ENCODE measurements at places on chromosomes 1 and 21.
A peak's percentile ranks its signal among the peaks of the same experiment; 100 is the strongest.

DNA sequence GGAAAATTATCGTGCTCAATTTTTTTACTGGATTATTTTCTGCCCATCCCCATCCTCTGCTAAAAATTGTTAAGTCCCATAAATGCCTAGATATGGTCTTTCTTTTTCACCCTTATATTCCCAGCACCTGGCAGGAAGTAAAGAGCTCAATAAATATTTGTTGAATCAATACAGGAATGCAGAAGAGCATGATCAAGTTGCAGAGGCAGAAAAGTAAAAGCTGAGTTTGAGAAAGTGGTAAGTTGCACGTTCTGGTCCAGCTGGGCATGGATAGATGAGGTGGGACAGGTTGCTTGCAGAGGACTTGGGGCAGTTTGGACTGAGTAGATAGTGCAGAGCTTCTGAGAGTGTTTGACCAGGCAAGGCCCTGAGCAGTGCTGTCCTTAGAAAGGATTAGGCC lies 40.1 kb downstream of the ZNF281 start:
- no peak for DNase-seq

DNA sequence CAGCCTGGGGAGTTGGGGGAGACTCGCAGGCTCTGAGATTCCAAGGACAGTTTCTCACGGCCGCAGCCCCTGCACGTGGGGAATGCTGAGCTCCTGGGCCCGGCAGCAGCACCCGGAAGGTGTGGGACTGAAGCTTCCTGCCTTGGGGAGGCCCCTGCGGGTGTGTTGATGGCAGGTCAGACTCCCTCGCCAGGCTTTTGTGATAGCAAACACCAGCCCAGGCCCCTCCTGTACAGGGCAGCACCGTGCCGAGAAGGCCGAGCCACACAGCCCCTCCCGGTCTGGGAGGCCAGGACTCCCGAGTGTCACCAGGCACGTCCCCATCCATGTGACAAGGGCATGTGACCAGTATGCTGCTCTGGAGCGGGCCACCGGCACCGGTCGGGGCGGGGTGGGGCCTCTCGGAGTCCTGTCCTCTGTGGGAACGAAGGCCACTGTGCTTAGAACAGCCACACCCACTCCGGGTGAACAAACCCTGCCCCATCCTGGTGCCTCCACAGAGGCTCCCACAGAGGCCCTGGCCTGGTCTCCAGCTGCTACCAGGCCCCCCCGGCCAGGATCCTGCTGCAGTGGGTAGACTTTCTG lies 31.1 kb upstream of the ARHGEF16 start:
- no peak for DNase-seq

DNA sequence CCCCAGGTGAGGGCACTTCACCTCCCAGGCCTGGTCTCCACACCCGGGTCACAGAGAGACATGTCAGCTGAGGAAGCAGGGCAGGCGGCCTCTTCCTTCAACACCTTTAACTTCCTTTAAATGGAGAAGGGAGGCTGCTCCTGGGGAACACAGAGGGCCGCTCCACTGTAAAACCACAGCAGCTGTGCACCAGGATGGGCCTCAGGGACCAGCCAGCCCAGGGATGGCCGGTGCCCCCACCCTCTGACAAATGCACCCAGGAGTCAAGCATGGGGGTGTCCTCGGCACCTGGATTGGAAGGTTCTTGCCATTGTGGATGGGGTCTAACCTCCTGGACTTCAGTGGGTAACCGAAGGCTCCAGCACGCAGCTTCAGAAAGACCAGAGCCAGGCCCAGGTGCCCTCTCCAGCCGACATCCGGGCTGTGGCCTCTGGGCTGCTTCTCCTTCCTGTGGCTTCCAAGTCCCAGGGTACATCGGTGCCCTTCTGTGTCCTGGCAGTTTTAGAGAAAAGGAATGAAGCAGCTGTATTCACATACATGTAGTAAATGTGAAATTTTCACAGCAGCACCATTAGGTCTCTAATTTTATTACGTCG lies 121.7 kb upstream of the COL6A1 start:
- DNase-seq, result no peak

DNA sequence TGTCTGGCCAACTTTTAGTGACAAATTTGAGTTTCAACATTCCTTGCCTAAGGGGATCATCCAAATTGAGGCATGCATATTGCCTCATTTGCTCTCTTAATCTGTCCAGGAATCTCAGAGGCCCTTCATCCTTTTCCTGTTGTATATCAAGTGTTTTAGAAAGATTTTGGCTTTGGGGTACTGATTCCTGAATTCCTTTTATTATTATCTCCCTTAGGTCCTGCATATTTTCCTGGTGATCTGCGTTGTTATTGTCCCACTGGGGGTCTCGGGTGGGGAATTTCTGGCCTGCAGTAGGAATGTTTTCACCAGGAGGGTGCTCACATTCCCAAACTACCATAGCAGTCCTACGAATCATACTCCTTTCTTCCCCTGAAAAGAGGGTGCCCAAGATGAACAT lies 4.4 kb upstream of the AADACL3 start:
- DNase-seq, result peak; percentile 84

DNA sequence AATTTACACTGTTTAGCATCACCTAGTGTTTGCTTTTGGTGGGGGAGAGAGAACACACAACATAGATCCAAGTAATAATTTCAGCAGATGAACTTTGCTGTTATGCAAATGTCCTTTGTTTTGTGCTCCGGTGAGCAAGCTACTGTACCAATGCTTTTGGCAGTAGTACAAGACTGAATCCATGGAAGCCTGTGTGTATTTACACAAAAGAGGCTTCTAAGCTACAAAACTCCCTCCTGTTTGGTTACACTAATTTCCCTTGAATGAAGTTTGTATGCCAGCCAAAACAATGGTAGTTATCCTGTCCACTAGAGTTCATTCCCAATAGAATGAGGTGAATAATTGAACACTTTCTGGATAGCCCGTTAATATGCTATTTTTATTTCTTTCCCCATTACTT lies 320.5 kb downstream of the KCTD3 start:
- no peak for DNase-seq

Measured in fibroblast of skin of back (primary cell).